ENCODE measurements at places on chromosomes 1 and 21.

- DNase-seq = peak; percentile 63
Observed at GRCh38 chr21:15034126-15034853, 30.5 kb downstream of the NRIP1 start.

DNA sequence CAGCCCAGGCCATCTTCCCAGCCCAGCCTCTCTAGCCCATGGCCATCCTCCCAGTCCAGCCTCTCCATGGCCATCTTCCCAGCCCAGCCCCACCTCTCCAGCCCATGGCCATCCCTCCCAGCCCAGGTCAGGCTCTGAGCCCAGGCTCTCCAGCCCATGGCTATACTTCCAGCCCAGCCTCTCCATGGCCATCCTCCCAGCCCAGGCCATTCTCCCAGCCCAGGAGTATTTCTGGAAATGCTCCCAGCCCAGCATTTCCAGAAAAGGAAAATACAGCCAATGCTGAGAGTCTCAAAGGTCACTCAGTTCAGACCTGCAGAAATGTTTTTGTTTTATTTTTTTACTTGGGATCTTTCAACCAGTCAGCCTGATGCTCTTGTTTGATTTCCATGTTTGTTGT, 70.0 kb upstream of the ZNF281 start:
- no peak for DNase-seq

DNA sequence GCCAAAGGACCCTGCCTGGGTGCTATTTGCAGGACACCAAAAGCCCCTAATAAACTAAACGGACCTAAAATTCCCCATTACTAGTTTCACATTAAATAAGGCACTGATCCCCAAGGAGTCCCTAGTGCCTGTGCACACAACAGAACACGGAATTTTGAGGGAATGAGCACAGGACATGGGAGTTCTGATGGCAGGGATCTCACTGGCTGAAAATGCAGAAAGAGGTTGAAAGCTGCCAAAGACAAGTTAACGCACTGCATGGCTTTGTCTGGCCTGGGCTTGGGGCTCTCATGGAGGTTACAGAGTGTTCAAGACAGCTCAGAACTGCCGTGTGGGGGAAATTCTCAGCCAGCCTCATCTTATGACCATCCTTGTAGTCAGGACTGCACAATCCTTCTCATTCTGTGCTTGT, 15.6 kb upstream of the ATP1B1 start:
- DNase-seq = no peak

DNA sequence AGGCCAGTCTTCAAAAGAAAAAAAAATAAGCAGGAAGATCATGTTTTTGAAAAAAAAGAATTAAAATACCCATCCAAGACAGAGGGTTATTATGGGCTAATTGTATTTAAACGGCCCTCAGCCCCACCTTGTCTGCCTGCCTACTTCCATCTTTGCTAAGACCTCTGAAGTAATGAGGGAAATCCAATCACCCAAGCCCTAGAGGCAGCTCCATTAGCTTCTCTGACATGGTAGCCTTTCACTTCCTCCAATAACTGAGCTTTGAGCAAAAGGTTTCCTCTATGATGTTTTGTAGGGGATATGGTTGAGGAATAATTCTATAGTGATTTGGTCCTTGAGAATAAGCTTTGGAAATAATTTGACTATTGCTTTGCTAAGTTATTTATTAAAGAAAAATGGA, 178.2 kb upstream of the SGIP1 start:
- DNase-seq = no peak

GRCh38 chr1:190975827-190976226, 498.2 kb upstream of the BRINP3 start:
- DNase-seq = no peak

DNA sequence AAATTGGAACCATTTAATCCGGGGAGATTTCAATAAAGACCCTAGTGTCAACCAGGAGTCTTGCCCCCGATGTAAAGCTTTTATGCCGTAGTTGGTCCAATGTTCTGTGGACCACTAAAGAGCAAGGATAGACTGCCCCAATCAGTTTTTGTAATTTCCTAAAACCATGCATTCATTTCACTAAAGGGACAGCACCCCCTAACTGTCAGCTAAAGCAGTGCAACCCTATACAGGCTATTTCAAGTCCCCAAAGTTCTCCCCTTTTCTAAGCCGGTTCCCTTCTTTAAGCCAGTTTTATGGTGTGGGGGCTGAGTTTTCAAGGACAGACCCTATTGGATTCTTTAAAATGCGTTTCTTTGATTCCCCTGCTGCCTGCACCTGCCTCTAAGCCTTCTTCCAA, 12.7 kb upstream of the PDPN start:
- DNase-seq = no peak

DNA sequence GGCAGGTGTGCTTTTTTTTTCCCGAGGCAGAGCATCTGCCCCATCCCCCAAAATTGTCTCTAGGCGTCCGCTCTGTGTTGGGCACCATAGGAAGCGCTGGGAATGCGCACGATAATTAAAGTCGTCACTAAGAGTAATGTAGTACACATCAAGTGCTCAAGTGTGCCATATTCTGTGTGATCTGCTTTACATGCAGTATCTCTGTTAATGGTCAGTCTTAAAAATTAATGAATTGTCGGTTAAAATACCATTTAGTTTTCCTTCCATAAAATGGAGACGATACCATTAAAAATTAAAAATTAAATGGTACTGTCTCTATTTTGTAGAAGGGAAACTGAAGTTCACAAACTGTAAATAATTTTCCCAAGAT, 544 bp upstream of the CCT8 start:
- no peak for DNase-seq

DNA sequence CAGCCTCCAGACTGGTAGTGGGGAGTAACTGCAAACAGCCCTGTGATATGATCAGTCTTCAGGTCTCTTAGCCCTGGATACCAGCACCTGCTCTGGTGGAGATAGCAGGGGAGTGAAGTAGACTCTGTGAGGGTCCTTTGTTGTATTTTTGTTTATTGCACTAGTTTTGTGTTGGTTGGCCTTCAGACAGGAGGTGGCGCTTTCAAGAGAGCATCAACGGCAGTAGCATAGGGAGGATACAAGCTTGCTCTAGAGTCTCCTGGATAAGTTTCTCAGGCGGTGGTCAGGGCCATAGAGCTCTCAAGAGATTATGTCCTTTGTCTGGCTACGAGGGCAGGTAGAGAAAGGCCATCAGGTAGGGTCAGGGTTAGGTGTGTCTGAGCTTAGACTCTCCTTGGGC, 116.4 kb downstream of the USH2A start:
- no peak for DNase-seq

- no peak for DNase-seq
Observed at GRCh38 chr21:29462479-29462878, 163.8 kb downstream of the BACH1 start.

GRCh38 chr1:98352378-98352777, 309.1 kb upstream of the SNX7 start:
- DNase-seq = no peak

GRCh38 chr1:196660852-196661251, 9.0 kb downstream of the CFH start:
- peak; percentile 41 for DNase-seq

DNA sequence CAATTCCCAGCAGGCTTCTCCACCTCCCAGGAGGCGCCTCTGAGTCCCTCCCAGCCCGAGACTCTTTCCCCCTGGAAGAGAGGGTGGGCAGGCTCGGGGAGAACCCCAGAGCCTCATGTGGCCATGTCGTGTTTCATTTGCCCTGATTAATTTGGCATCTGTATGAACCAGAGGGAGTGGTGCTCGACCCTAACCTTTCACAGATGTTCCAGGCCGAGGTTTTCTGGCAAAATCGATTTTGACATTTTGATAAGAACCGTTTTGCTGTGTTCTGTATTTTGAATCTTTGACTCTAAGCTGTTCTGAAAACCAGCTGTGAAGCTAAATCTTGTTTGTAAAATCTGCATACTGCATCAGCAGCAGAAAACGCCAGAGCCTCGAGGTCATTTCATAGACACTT, 367.4 kb downstream of the CAMTA1 start:
- DNase-seq = no peak

DNA sequence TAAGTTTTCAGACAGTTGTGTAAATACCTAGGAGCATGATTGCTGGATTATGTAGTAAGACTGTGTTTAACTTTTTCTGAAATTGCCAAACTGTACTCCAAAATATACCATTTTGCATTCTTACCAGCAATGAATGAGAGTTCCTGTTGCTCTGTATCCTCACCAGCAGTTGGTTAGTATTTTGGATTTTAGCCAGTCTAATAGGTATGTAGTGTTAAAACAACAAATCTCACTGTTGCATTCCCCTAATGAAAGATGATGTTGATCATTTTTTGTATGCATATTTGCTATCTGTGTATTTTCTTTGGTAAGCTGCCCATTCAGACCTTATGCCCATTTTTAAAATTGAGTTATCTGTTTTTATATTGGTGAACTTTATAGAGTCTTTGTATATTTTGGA, 89.9 kb downstream of the RASAL2 start:
- DNase-seq = peak; percentile 5

Data from EL (cell line).